ENCODE measurements at places on chromosomes 6 and 20. TPM values are rescaled to one million over a fixed set of nuclear protein-coding genes. Genes with fewer than 3 reads are reported as not detected.

FAM209A gene
- polyA plus RNA-seq, result 0.31 TPM

BTN1A1 gene
- not detected for polyA plus RNA-seq

KIAA1755 gene
- polyA plus RNA-seq, result 1.7 TPM

THBS2 gene
- 2.5 TPM for polyA plus RNA-seq

ZNF311 gene
- polyA plus RNA-seq, result 0.46 TPM

Data from esophagus (tissue), 2 donors.